Sciatic nerve (tissue), 2 donors: ENCODE measurements at places on chromosomes 2 and 18. TPM values are rescaled to one million over a fixed set of nuclear protein-coding genes. Genes with fewer than 3 reads are reported as not detected.

DNA sequence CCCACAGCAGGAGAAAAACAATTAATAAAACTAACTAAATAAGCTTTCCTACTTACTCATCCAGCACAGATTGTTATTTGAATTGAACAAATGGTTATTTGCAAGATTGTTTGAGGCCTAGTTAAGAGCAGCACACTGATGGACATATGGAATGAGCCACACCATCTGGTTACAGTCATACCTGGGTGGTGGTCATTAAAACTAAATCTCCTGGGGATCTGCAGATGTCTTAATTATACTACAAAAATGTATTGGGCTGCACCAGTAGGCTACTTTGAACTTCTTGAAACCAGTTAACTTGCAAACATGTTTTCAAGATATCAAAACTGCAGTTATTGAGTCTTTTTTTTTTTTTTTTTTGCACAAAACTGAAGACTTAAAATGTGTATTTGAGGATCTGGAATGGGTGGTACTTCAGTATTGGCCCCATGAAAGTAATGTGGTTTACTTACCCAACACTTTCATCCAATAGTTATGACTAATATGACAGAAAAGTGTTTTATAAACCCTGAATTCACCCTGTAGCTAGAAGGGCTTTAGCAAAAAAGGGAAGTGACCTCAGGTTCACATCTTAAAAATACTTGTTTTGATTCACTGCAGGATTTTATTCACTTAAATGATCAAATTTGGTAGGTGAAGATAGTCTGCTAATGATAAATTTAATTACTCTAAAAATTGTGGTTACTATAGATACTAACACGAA, 10.8 kb downstream of the AGFG1 start:
- no peak for DNase-seq

- no peak for DNase-seq
Observed at GRCh38 chr2:159106109-159106508, 137.7 kb downstream of the TANC1 start.

The CLEC4F gene
- total RNA-seq: 1.7 TPM

The INO80B gene
- 38.2 TPM for total RNA-seq

The ARHGAP25 gene
- total RNA-seq: 21.6 TPM

The CCNYL1 gene
- 19.3 TPM for total RNA-seq

The APOB gene
- 2.9 TPM for total RNA-seq

The INPP5D gene
- total RNA-seq: 56.3 TPM
